BJ (cell line): ENCODE measurements at places on chromosomes 3 and 15.

DNA sequence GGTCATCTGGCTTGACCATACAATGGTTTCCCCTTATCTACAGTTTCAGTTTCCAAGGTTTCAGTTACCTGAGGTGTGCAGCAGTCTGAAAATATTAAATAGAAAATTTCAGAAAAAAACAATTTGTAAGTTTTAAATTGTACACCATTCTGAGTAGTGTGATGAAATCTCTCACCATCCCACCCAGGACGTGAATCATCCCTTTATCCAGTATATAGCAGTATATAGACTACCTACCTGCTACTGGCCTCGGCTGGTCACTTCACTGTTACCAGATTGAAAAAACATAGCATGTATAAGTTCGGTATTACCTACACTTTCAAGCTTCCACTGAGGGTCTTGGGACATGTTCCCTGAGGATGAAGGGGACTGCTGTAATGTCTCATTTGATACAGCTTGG is 12.0 kb downstream of the ARIH1 start:
- no peak for DNase-seq

GRCh38 chr3:153028381-153028780 is 133.6 kb upstream of the RAP2B start:
- no peak for DNase-seq

GRCh38 chr3:10437995-10438901 is 67.1 kb downstream of the ATP2B2 start:
- peak; percentile 64 for DNase-seq

DNA sequence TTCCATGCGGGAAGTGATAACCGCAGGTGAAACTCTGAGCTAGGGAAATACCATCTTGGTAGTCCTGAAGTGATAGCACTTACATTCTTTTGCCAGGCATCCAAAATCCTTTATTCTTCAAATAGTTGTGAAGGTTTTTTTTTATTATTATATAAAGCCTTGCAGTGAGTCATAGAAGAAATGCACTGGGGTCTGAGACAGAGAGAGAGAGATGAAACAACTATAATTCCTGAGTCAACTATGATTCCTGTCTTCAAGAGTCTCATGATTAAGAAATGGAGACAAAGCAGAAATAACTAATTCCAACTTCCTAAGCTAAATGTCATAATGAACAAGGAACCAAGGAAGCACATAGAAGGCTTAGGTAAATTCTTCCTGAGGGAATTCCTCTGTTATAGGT is 495.6 kb downstream of the LPP start:
- DNase-seq = no peak

DNA sequence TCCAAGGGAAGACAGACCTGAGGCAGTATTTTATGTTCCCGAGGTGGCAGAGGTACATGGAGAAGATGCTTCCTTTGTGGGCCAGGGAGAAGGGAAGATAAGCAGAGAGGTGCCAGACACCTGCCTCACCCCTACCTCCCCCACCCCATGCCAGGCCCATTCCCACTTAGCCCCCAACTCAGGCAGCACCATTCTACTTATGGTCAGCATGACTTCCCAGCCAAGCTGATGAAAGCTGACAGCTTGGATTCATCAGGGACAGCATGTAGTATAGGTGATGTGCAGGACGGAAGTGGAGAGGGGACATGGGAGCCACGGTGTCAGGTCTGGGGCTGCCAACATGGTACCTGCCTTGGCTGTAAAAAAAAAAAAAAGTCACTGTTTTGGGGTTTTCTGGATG is 57.5 kb upstream of the CSPG4 start:
- DNase-seq = no peak

- DNase-seq = no peak
These were observed 3.6 kb downstream of the BCL6 start for GRCh38 chr3:187741403-187742350.

GRCh38 chr15:69562564-69562963 is 109.9 kb downstream of the RPLP1 start:
- DNase-seq = no peak

GRCh38 chr3:172140499-172141391 is 101.4 kb downstream of the FNDC3B start:
- DNase-seq = peak; percentile 76

- DNase-seq = no peak
These were observed 16.4 kb upstream of the ALDH1A2 start for GRCh38 chr15:58081891-58082290.

DNA sequence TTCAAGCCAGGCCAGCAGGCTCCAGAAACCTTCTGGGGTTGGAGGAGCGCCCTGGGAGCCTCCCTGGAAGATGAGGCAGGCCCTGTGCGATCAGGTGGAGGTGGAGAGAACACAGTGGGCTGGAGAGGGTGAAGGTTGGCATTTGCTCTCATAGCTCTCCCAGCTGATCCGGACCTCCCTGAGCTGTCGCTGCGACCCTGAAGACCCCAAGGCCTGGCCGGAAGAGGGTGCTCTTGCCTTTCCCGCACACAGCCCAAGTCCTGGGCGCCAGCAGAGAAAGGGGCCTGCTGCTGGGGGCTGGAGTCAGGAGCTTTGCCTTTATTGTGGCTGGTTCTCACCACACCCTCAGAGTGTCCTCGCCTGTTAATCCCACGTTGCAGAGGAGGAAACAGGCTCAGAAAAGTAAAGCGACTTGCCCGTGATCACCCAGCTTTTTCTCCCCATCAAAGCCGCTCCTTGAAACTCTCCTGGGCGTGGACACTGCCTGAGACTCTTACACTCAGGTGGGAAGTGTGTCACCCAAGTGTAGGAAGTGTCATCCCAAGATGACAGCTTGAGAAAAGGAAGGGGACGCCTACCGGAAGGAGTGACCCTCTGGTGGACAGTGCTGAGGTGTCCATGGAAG is 8.6 kb upstream of the RPL29 start:
- DNase-seq = no peak

- no peak for DNase-seq
These were observed 311.2 kb upstream of the MCTP2 start for GRCh38 chr15:93920204-93920603.

GRCh38 chr3:43268636-43269035 is 17.7 kb upstream of the SNRK start:
- DNase-seq = no peak

GRCh38 chr3:98180319-98180890 is 13.9 kb downstream of the OR5H15 start:
- no peak for DNase-seq

DNA sequence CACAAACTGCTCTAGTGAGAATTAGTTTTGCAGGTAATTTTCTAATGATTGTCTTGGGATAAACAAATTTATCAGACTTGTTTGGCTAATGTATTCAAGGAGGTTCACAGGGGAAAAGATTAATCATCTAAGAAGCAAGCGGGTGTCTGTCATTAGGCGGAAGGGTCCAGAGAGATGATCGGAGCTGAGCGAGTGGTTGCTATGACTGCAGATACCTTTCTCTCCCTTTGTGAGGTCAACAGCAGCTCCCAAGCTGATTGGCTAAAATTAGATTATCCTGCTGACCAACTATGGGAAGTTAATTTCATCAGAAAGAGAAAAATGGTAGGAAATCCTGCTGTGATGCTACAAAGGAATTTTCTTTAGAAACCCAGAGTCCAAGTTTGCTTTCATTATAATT is 276.0 kb downstream of the SOX2 start:
- DNase-seq = no peak

- no peak for DNase-seq
These were observed 1.1 kb upstream of the MSL2 start for GRCh38 chr3:136197159-136197793.

DNA sequence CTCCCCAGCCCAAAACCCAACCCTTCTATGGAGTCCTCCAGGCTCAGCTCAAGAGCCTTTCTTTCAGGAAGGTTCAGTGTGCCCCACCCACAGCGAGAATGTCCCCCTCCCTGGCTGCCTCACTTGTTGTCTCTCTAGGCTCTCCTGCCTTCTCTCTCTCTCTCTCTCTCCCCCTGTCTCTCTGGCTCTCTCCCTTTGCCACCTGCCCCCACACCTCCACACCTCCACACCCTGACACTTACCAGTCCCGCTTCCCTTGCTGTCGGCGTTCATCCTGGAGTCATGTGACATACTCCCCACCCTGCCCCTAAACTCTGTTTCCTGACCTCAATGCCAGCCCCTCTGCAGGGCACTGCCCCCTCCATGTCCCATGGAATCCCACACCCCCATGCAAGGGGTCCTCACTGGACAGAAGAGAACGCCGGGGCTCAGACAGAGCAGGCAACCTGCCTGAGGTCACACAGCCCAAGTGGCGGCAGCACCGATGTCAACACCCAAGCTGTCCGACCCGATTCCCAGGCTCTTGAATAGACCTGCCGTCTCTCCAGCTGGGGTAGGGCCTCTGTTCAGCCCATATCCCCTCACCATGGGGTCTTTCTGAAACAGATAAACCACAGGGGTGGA is 28.5 kb upstream of the SLC6A6 start:
- DNase-seq = no peak

DNA sequence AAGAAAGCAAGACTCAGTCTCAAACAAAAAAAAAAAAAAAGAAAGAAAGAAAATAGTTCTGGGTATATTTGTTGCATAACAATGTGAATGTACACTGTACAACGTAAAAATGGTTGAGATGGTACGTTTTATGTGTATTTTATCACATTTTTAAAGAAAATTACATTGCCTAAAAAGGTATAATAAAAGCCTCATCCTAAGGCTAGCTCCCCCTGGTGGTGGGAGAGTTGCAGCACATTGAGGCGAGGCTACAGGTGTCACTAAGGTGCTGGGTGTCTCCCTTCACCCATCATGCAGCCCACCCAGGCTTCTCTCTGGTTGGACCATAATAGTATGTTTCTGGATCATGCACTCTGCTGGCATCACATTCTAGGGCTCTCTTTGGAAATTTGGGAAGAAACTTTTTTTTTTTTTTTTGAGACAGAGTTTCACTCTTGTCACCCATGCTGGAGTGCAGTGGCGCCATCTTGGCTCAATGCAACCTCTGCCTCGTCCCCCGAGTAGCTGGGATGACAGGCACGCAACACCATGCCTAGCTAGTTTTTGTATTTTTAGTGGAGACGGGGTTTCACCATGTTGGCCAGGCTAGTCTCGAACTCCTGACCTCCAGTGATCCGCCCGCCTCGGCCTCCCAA is 12.4 kb upstream of the RAB11A start:
- no peak for DNase-seq

DNA sequence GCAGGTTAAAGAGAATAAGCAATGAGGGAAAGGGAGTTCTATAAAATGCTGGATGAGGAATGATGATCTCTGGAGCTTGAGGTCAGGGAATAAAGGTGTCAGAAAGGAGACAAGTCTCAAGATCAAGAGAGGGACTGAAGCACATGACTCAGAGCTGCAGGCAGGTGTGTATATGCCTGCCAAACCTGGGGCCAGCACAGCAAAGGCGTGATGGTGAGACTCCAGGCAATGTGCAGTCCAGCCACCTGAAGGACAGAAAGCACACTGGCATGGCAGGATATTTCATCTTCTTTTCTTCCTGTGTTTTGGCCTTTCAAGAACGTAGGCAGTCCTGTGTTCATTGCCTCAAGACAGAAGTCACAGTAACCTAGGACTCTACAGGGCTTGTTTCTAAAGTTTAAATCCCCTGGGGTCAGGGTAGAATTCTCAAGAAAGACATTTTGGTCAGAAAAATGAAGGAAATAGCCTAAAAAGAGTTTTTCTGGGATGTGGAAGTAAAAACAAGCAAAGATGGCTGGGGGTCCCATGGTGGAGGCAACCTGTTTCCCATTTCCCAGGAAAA is 55.5 kb upstream of the TOPAZ1 start:
- DNase-seq = no peak

DNA sequence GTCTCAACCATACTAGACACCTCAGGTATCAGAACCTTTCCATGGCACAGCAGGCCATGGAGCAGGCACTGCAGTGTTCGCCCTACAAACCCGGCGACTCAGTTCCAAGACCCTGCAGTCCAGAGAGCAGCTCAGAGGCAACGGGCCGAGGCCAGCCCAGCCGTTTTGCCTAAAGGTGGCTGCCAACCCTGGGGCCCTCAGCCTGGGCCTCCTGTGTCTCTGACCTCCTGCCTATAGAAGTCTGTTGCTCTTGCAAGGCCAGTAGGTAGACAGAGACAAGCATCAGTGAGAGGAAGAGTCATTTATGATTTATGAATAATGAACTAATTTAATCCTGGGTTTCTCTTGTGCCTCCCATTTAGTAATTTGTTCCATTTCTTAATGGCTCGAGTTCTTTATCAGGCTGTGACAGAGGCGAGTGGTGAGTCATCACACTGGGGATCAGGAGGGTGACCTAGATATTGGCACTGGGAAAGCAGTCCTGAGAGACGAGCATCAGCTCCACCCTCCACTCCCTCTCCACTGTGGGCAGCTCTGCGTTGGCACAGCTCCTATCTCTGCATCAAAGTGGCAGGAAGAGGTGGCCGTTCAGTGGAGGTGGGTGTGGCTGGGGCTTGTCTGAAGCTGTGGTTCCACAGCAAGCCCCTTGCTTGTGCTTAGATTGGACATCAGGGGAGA is 79.8 kb downstream of the ABHD5 start:
- DNase-seq = no peak

DNA sequence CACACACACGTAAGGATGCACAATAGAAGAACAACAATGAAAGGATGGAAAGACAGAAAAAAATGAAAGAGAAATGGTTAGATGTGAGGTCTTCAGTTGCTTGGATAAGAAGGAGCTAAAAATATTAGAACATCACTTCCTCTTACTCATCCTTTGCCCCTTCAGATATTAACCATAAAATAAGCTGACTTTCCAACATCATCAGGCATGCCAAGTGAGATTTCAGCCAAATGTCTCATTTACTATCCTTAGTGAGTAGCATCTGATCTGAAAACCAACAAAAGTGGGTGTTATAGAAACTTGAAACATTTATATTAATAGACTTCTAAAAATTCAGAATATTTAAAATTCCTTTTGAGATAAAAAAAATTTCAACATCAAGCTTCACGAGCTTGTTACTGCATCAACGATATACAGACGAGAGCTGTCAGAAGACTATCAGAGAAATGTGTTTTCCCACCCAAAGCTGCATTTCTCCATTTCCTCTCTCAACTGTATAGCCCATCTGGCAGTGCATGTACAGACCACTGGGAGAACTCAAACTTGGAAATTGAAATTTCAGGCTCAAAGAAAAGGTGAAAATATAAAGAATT is 25.4 kb upstream of the LSAMP start:
- no peak for DNase-seq

- DNase-seq = no peak
These were observed 262.9 kb downstream of the ERC2 start for GRCh38 chr3:56205406-56205805.

- DNase-seq = no peak
These were observed 227.5 kb downstream of the NEK10 start for GRCh38 chr3:27141668-27142067.
